ENCODE measurements at places on chromosomes 3 and 15. TPM values are rescaled to one million over a fixed set of nuclear protein-coding genes. Genes with fewer than 3 reads are reported as not detected.

CFAP44 gene
- total RNA-seq = 1.0 TPM

SPATA12 gene
- total RNA-seq = 0.10 TPM

A4GNT gene
- total RNA-seq = not detected

ACP3 gene
- 5.4 TPM for total RNA-seq

GRCh38 chr3:44323341-44323955 is 15.1 kb upstream of the TCAIM start:
- no peaks in the 10 kb centered on the region for H3K4me1 ChIP-seq
- no peak overlapping the region for H3K4me3 ChIP-seq
- H3K27ac ChIP-seq = no peak overlapping the region
- H3K36me3 ChIP-seq = no peaks in the 10 kb centered on the region

DNA sequence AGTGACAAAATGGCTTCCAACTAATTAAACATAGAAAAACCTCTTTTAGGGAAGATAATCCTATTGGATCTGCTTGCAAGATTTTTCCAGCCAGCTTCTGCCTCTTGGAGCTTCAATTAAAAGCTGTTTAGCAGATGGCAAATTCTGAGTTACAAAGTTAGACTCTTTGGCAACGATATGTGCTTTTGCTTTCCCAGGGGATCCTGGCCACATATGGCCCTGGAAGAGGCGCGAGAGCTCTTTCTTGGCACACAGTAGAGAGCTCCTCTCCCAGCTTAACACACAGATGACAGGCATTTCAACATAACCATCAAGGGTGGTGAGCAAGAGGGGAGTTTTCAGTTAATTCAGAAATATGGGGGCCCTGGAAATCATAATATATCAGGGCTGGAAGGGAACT is 41.6 kb upstream of the GALNT15 start:
- no peak for DNase-seq
- no peaks in the 10 kb centered on the region for H3K27me3 ChIP-seq
- H3K4me1 ChIP-seq = no peaks in the 10 kb centered on the region
- no peaks in the 10 kb centered on the region for H3K36me3 ChIP-seq
- no peak overlapping the region for H3K27ac ChIP-seq

DNA sequence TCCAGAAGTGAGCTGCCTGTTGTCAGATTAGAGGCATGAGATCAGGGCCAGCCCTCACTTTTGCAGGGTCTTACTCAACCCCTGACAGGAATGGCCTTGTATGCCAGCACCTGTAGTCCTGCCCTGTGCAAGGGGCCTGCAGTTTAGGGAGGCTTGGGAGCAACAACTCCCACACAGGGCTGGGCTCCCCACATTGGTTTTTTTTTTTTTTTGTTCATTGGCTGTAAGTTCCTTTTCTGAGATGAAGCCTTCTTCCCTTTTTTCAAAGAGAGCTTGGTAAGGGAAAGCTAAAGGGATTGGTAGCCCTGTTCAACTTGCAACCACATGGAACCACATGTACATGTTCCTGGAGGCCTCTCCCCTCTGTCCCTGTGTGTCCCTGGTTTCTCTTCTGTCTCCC is 46.4 kb downstream of the TNFAIP8L3 start:
- no peak overlapping the region for H3K27ac ChIP-seq
- peaks cover 27% of the 10 kb centered on the region for H3K4me1 ChIP-seq
- DNase-seq = no peak
- no peaks in the 10 kb centered on the region for H3K36me3 ChIP-seq
- no peak overlapping the region for H3K4me3 ChIP-seq

DNA sequence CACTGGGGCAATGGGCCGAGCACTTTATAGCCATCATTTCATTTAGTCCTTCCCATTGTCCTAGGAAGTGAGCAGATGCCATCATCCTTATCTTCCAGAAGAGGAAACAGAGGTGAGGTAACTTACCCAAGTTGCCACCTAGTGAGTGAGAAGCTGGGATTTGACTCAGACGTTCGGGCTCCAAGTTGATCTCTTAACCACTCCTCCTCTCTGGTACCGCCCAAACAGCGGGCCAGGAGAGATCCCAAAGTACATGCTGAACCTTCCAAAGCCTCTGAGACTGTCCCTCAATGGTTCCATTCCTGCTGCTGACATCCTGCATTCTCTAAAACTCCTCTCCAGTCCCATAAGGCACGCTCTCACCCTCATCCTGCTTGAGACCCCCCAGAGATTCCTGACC is 56.2 kb downstream of the EXOG start:
- no peak overlapping the region for H3K4me3 ChIP-seq
- no peaks in the 10 kb centered on the region for H3K4me1 ChIP-seq
- H3K27me3 ChIP-seq = no peaks in the 10 kb centered on the region
- no peak overlapping the region for H3K27ac ChIP-seq
- no peaks in the 10 kb centered on the region for H3K36me3 ChIP-seq
- DNase-seq = no peak

DNA sequence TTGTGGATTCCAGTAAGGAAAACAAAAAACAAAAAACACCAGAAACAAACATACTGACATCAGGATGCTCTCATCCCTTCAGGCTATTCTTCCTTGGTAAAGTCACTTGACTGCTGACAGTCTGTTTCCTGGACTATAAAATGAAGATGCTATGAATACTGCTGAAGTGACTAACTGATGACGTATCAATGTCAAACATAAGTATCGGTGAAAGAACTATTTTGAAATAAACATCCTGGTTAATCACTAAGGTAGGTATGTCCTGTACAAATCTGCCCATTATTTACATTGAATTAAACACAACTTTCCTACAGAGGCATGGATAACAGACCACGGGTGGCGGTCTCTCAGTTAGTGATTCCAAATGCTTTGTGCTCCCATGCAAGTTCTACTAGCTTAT is 45.9 kb downstream of the CHAC1 start:
- H3K36me3 ChIP-seq = peaks cover 19% of the 10 kb centered on the region
- no peak for DNase-seq
- H3K4me1 ChIP-seq = no peaks in the 10 kb centered on the region
- no peak overlapping the region for H3K27ac ChIP-seq
- H3K4me3 ChIP-seq = no peak overlapping the region

DNA sequence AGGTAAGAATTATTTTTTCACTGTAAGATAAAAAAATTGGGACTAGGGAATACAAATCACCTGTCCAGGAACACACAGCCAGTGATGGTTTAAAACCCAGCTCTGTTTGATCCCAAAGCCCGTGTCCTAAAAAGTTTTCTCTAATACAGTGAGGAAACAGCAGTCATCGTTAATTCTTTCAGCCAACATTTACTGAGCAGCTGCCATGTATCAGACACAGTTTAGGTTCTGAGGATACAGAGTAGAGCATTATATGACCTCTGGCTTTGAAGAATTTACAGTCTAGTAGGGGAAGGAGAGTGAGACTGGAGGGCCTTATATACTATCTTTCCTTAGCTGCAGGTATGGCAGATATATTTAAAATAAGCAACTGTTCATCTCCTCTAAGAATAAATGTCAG is 82.7 kb downstream of the KCNMB2 start:
- no peaks in the 10 kb centered on the region for H3K4me1 ChIP-seq
- no peaks in the 10 kb centered on the region for H3K27me3 ChIP-seq
- no peaks in the 10 kb centered on the region for H3K36me3 ChIP-seq
- H3K4me3 ChIP-seq = no peak overlapping the region
- no peak overlapping the region for H3K27ac ChIP-seq
- no peak for DNase-seq

DNA sequence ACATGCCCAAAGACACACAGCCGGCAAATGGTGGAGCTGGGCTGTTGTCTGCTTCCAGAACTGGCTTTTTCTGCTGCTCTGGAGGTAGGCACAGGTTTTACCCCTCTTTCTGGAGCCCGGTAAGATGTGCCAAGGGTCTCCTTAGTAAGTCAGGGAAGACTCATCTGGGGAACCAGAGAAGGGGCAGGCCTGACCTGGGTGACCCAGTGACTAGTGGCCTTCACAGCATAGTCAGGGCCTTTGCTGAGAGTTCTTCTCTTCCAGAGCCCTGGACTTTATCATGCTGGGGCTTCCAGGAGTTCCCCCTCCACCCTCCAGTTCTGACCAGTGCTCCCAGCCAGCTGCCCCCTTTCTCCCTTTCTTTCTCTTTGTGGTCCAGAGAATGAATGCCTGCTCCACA is 3.2 kb downstream of the CD276 start:
- no peak overlapping the region for H3K4me3 ChIP-seq
- DNase-seq = no peak
- no peak overlapping the region for H3K27ac ChIP-seq
- peaks cover 33% of the 10 kb centered on the region for H3K4me1 ChIP-seq
- H3K27me3 ChIP-seq = no peaks in the 10 kb centered on the region

GRCh38 chr3:3778641-3779270 is 20.5 kb upstream of the LRRN1 start:
- H3K27me3 ChIP-seq = no peaks in the 10 kb centered on the region
- DNase-seq = no peak
- H3K36me3 ChIP-seq = no peaks in the 10 kb centered on the region
- no peaks in the 10 kb centered on the region for H3K4me1 ChIP-seq
- no peak overlapping the region for H3K27ac ChIP-seq
- H3K4me3 ChIP-seq = no peak overlapping the region

GRCh38 chr3:160768031-160768430 is 12.0 kb downstream of the PPM1L start:
- H3K4me3 ChIP-seq = no peak overlapping the region
- DNase-seq = no peak
- H3K4me1 ChIP-seq = no peaks in the 10 kb centered on the region

- no peak for DNase-seq
- H3K27me3 ChIP-seq = no peaks in the 10 kb centered on the region
- H3K4me1 ChIP-seq = peaks cover 36% of the 10 kb centered on the region
- no peaks in the 10 kb centered on the region for H3K36me3 ChIP-seq
Measured at GRCh38 chr3:43963208-43963607, 272.5 kb downstream of the ABHD5 start.

DNA sequence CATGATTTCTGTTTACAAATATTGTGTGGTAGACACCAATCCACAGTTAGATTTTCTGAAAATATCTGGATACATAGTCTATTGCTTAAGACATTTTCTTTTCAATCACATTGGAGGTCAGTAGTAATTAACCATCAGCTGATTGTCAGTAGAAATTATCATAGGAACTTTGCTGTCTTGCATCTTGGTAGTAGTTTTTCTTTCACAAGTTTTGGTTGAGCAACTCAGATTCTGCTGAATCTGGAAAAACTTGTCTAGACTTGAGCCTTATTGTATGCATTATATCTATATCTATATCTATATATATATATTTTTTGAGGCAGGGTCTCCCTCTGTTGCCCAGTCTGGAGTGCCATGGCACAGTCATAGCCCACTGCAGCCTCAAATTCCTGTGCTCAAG is 4.0 kb downstream of the RAB11A start:
- no peak overlapping the region for H3K4me3 ChIP-seq
- no peaks in the 10 kb centered on the region for H3K27me3 ChIP-seq
- no peak for DNase-seq
- peaks cover 16% of the 10 kb centered on the region for H3K36me3 ChIP-seq
- H3K4me1 ChIP-seq = peaks cover 7% of the 10 kb centered on the region

GRCh38 chr3:72345237-72345878 is 502.9 kb downstream of the SHQ1 start:
- H3K27me3 ChIP-seq = no peaks in the 10 kb centered on the region
- no peak overlapping the region for H3K4me3 ChIP-seq
- peaks cover 6% of the 10 kb centered on the region for H3K4me1 ChIP-seq
- no peak overlapping the region for H3K27ac ChIP-seq
- H3K36me3 ChIP-seq = no peaks in the 10 kb centered on the region

DNA sequence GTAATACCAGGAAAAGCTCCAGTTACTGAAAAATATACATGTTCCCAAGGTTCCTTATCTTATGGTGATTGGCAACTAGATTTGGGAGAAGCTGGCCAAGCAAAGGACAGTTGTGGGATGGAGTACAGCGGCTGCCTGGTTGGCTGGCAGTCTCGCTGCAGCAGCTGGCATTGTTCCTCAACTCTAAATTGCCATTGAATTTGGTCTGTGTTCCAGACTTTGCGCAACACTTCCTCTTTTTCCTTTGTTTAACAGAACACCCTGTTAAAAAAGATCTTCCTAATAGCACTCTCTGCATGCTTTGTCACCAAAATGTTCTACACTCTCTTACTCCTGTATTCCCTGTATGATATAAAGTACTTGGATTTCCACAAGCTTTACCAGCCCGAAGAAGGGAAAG is 420.6 kb upstream of the RBMS3 start:
- no peak for DNase-seq
- 0 out of 2 replicates have a peak, but pooled peaks cover 4% of the 10 kb centered on the region for H3K4me1 ChIP-seq
- no peaks in the 10 kb centered on the region for H3K27me3 ChIP-seq
- no peaks in the 10 kb centered on the region for H3K36me3 ChIP-seq
- no peak overlapping the region for H3K27ac ChIP-seq

DNA sequence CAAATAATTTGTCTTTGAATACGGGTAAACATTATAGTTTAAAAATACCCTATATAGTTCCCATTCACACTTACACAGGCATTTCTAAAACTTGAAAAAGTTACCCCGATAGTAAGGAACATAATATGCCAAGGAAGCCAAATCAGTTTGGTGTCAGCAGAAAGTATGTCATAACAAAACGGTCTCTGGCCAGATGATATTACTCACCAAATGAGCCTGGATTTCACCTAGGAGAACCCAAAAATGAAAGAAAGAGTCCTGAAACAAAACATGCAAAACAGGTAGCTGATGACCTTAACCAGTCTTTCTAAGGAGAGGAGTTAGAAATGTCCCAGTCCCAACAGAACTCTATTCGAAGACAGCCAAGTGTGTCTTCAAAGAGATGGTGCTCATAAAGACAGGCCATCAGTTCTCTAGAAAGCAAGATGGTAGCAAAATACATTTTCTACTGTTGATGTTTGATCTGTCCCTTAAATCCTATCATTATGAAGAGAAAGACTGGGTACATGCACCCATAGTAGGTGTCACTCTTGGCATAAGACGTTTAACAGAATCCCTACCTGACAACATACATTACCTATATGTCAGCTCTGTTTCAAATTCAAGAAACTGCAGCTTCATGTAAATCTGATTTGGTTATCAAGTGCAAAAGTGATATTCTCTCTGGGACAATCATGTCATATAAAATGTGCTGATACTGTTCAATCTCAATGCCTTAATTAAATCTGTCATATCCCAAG is 942.5 kb downstream of the ROBO1 start:
- H3K4me1 ChIP-seq = no peaks in the 10 kb centered on the region
- no peaks in the 10 kb centered on the region for H3K36me3 ChIP-seq
- no peak for DNase-seq
- H3K4me3 ChIP-seq = no peak overlapping the region
- H3K27me3 ChIP-seq = no peaks in the 10 kb centered on the region

DNA sequence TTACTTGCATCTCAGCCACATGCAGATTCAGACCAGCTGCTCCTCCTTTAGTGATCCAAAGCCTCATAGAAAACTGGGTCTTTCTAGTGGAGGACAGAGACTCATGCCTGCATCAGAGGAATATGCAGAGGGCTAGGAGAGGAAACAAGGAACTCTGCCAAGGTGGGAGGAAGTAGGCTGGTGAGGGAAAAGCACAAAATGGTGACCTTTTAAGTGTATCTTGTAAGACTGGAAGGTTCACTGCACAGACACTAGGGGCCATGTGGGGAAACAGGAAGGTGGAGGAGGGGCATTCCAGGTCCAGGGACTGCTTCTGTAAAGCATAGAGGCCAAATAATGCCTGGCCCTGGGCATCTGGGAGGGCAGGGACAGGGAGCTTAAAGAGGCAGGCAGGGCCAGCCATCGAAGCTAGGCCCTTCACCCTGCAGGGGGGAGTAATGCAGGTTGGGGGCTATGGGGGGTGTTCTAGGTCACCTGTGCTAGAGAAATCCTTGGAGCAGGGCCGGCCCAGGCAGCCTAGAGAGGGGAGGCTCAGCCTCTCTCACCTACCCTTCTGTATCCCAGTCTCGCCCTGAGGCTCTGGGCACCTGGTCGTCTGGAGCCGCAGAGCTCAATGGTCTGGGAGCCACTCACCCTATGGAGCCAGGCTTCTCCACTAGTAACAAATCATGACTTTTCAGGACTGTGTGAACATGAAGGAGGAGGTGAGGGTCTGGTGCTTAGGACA is 117.7 kb downstream of the DNAJB8 start:
- H3K36me3 ChIP-seq = no peaks in the 10 kb centered on the region
- DNase-seq = peak; percentile 49
- no peak overlapping the region for H3K27ac ChIP-seq
- no peak overlapping the region for H3K4me3 ChIP-seq
- H3K4me1 ChIP-seq = peaks cover 13% of the 10 kb centered on the region
- no peaks in the 10 kb centered on the region for H3K27me3 ChIP-seq

All from GM23338 (cell line).